ENCODE measurements at places on chromosomes 4 and X. TPM values are rescaled to one million over a fixed set of nuclear protein-coding genes. Genes with fewer than 3 reads are reported as not detected.

Gene RS1
- total RNA-seq, result not detected

- H3K4me1 ChIP-seq, result no peaks in the 10 kb centered on the region
- DNase-seq, result no peak
- H3K36me3 ChIP-seq, result no peaks in the 10 kb centered on the region
- no peak overlapping the region for H3K27ac ChIP-seq
Observed at GRCh38 chr4:85748654-85749053, 273.7 kb downstream of the ARHGAP24 start.

DNA sequence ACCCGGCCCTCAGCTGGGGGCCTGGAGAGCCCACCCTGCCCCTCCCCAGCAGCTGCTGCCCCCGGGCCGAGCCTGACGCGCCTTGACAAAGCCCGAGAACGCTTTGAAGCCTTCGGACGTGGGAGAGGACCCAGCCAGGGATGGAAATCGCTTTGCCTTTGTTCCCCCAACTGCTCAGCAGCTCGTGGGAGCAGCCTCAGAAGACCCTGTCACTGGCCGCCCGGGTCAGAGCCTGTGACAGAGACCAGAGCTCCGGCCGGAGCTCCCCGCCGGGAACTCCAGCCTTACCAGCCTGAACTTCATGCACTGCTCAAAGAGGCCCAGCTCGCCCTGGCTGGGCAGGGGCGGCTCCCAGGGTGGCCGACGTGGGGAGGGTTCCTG, 2.6 kb upstream of the SLC6A8 start:
- no peak overlapping the region for H3K27ac ChIP-seq
- H3K4me3 ChIP-seq, result no peak overlapping the region
- no peak for DNase-seq
- H3K4me1 ChIP-seq, result no peaks in the 10 kb centered on the region
- no peaks in the 10 kb centered on the region for H3K36me3 ChIP-seq

DNA sequence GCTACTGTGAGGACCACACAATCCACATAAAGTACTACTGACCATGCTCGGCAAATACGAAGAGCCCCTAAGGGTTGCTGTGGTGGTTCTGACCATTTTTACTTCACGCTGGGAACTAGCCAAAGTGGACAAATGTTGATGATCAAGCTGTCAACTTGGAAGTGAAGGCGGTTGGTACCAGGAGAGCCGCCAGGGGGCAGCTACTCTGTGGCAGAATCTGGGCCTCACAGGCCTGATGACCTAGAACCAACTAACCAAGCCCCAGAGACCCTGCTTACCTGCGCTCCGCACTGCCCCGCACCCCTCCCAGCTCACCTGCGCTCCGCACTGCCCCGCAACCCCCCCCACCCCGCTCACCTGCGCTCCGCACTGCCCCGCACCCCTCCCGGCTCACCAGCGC, 5.6 kb downstream of the GAK start:
- no peak overlapping the region for H3K4me3 ChIP-seq
- peaks cover 62% of the 10 kb centered on the region for H3K4me1 ChIP-seq
- peak overlapping the region; percentile 70 for H3K27ac ChIP-seq
- peaks cover 13% of the 10 kb centered on the region for H3K36me3 ChIP-seq
- no peak for DNase-seq

DNA sequence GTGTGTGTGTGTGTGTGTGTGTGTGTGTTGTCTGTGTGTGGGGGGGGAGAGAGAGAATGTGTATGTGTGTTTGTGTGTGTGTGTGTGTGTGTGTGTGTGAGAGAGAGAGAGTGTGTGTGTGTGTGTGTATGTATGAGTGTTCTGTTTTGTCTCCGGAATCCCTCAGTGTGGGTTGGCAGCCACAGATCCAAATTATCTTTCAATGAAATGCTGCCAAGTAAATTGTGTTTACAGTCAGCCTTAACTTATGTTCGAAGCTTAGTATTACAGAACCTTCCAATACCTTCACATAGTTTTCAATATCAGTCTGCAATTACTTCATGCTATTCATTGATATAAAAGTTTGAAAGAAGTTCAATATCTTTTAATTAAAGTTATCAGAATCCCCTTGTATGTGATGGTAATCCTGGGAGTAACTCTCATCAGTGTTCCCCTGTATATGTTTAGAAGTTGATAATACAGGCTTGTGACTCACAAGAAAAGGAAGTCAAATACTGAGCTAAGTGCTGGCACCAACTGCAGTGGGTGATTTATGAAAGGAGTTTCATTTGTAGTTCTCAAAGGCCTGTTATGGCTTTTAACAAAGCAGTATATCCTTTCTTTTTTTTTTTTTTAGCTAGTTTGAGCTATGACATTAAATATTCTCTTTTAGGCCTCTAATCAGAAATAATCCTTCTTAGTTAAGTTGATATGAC, 51.6 kb upstream of the HTR2C start:
- H3K27me3 ChIP-seq, result no peaks in the 10 kb centered on the region
- DNase-seq, result no peak
- H3K4me3 ChIP-seq, result no peak overlapping the region
- H3K27ac ChIP-seq, result no peak overlapping the region

GRCh38 chr4:110621328-110621812, 1.5 kb downstream of the PITX2 start:
- no peak overlapping the region for H3K4me3 ChIP-seq
- no peak for DNase-seq
- H3K27ac ChIP-seq, result no peak overlapping the region
- peaks cover 88% of the 10 kb centered on the region for H3K27me3 ChIP-seq

All from activated T-helper 1 cell treated with anti-CD3 and anti-CD28 coated beads, Interleukin-12 subunit alpha, Interleukin-12 subunit beta, Interleukin-2, Interleukin-4 antibody, amounts not matched to agents 30 ng/mL and 10 ng/mL and 1 ng/mL, durations not matched to agents 14 hours and 24 hours and 36 hours (primary cell).